GM04504 (cell line): ENCODE measurements at places on chromosomes 5 and 9.
A peak's percentile ranks its signal among the peaks of the same experiment; 100 is the strongest.

DNA sequence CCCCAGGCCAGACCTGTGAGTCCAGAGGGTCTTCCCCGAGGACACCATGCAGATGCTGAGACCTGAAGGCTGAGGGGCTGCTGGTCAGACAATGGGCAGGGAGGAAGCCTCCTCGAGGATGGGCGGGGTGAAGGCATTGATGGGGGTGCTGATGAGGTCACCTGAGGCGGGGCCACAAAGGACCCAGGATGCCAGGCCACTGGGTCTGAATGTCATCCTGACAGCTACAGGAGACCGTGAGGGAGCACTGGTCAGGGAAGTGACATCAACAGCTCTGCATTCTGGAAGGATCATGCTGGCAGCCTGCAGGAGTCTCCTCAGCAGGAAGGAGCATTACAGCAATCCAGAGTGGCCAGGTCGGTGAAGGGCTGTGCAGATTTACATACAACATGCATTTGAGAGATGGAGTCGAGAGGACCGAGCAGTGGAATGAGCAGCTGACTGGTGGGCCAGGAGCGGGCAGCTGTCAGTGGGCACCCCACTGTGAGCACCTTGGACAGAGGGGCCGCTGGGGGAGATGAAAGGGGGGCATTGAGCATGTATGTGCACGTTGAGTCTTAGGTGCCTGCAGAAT lies 77.7 kb upstream of the ADAMTS2 start:
- no peak for DNase-seq

DNA sequence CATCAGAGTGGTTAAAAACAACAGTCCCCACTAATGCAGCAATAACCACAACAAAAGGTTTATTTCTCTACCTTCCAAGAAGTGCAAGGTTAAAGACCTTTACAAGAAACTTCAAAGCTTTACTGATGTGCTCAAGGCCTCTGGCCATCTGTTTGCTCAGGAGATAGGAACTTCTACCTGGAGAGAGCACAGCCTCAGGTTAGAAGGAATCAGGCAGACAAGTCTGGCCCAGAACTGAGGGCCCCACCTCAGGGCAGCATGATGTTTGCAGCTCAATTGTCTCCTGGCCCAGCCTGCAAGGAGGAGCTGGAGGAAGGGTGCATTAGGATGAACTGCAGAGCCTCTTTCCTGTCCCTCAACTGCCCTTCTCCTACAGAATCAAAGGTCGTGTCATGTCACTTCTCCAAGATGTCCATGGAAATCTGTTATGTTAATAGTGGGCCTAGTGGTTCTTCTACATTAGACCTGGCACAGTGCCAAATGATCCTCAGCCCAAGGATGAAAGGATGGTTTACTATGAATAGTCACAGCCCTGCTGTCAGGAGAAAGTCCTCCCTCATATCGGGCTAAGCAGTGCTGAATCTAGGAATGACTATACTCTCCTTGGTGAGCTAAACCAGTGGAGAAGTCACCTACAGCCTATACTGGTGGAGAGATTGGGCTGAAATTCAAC lies 98.9 kb upstream of the NTRK2 start:
- no peak for DNase-seq

- no peak for DNase-seq
Observed at GRCh38 chr9:99107421-99107820, 2.5 kb downstream of the TGFBR1 start.

DNA sequence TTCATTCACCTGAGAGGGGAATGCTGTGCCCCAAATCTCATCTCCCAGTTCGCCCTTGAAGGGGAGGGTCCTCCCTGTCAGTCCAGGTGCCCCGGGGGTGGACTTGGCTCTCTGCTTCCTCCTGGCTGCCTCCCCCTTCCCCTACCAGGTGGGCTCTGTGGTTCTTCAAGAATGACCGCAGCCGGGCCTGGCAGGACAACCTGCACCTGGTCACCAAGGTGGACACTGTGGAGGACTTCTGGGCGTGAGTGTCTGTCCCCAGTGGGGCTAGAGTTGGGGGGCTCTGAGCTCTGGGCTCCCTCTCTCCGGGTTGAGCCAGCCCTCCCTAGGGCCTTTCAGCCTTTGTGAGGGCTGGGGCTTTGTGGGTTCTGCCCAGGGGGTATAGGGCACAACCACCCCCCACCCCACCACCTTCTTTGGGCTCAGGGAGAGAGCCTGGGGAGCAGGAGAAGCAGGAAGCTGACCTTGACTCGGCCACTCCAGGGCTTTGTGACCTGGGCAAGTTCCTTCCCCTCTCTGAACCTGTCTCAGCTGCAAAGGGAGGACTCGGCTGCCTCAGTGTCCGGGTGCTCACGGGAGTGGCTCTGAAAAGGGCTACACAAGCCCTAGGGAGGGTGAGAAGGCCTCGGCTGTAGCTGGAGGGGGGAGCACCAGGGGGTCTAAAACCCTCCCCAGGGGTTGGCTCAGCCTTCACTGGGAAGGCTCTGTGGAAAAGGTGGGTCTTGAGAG lies 3.6 kb upstream of the TSPAN17 start:
- no peak for DNase-seq

GRCh38 chr5:54159153-54159892 lies 151.1 kb downstream of the ARL15 start:
- DNase-seq, result no peak

GRCh38 chr5:142938266-142938880 lies 168.2 kb downstream of the ARHGAP26 start:
- no peak for DNase-seq

GRCh38 chr5:43854697-43855292 lies 251.8 kb downstream of the NNT start:
- DNase-seq, result no peak

DNA sequence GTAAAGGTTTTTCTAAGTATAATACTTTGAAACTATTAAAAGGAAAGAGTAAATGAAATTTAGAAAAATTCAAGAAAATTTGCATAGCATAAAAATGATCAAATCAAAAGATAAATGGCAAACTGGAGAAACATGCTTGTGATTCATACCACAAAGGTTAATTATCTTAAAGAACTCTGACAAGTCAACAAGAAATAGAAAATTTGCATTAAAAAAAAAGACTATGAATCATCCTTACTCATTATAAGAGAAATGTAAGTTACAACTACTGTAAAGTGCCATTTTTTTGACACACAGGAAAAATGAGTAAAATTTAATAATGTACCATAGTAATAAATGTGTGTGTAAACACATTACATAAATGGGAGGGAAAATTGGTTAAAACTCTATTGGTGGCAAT lies 624.4 kb upstream of the C9orf72 start:
- no peak for DNase-seq

DNA sequence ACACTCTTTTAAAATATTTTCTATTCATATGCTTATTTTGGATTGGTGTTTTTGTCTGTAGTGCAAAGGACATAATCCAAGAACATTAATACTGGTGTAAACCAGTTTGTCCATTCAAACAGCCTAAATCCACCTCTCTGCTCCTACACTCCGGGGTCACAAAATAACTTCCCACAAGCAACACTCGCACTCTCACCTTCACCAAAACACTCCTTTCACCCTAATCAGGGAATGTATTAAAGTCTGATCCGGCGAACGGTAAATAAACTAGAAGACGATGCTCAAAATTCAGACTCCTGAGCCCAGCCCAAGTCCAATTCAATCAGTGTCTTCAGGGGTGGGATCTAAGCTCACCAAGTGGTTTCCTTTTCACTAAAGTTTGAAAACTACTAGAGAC lies 649 bp downstream of the AP3B1 start:
- DNase-seq, result no peak

DNA sequence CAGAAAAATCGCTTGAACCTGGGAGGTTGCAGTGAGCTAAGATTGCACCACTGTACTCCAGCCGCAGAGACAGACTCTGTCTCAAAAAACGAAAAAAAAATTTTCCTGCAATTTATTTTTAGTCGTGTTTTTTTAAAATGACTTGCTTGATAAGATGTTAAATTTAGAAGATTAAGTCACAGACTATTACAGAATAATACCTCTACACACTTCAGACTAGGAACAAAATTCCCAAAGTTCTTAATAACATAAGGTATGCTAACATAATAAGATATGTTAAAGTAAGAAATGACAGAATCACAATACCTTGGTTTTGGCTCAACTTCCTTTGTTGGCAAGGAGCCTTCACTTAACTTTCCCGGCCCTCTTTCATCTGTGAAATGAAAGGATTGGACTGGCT lies 59.5 kb upstream of the NPR3 start:
- DNase-seq, result no peak

- DNase-seq, result no peak
Observed at GRCh38 chr5:76926329-76927105, 26.3 kb upstream of the CRHBP start.

GRCh38 chr9:98884849-98885248 lies 58.9 kb upstream of the COL15A1 start:
- no peak for DNase-seq

DNA sequence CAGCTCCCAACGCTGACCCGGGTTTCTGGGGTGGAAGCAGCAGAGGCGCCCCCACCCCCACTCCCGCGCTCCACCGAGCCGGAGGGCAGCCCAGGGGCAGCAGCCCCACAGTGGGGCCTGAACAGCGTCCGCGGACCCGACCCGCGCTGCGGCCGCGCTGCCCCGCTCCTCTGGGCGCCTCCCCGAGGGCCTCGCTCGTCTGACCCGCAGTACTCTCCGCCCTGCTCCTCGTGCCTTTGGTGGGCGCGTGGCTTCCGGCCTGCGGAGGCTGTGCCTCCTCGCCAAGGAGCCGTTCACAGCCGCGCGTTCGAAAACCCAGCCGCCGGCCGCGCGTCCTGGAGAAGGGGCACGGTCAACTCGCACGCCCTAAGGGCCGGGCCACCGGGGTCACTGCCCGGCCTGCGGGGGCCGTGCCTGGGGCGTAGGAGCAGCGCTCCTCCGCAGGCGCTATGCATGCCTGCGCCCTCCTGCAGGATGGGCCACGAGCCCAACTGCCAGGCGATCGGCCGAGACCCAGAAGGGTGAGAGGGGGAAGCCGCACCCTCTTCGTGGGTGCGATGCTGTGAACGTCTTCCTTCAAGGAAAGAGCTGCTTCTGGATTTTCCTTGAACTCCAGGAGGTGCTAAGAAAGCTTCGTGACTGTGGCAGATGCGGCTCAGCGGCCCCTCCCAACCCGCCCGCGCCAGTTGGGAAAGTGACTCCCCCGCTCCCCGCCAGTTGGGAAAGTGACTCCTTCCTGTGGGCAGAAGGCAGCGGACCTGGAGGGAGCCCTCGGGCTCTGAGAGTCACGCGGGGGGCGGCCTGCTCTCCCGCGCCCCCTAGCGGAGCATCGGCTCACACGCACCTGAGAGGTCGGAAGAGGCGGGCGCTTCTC lies 82.7 kb downstream of the HSD17B3 start:
- DNase-seq, result no peak

GRCh38 chr5:102767862-102768261 lies 12.8 kb downstream of the PAM start:
- DNase-seq, result no peak

DNA sequence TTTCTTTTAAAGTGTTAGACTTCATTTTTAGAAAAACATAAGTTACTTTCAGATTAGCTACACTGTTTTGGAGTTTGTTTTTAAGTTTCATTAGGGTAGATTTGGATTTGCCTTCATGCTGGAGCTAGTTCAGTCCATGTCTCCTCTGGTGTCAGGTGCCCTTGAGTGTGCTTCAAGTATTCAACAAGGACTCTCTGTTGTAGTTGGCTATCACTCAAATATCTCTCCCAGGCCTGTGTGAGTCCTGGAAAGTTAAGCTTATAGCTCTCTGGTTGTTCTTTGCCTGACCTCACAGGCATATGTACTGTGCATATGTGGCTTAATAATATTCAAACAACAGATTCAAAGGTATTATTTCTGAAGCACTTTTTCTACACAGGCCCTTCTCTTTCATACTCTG lies 45.4 kb downstream of the PTBP3 start:
- DNase-seq, result no peak

GRCh38 chr9:34995670-34996060 lies 6.1 kb downstream of the DNAJB5 start:
- no peak for DNase-seq

DNA sequence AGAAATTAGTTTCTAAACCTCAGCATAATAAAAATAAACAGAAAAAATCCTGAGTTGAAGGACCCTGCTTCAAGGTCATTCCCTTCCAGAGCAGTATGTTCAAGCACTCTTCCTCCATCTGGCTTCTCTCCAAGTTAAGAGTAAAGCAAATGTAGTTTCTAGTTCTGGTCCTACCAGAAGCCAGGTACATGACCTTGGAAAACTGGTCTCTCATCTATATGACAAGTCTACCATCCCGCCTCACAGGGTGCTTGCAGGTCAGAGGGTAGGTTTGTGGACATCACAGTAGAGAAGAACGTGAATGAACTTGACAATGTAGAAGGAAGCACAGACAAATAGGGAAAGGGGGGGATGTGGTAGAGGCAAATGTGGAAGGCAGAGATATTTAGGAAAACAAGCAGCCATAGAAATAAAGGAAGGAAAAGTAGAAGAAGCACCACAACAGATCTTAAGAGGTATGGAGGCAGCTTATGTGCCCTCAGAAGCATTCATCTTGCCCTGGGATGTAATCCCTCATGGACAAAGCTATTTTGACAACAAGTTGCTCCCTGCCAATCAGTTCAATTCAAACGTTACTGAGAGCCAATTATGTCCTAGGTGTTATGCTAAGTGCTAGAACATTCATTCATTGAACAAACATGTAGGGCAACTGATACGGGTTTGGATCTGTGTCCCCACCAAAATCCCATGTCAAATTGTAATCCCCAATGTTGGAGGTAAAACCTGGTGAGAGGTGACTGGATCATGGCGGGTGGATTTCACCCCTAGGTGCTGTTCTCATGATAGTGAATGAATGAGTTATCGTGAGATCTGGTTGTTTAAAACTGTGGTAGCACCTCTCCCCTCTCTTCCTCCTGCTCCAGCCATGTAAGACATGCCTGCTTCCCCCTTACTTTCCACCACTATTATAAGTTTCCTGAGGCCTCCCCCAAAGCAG lies 23.7 kb upstream of the CTNNAL1 start:
- DNase-seq, result no peak

GRCh38 chr9:95206143-95206542 lies 111.4 kb downstream of the FANCC start:
- peak; percentile 17 for DNase-seq

GRCh38 chr5:113230711-113231652 lies 203.8 kb downstream of the TSSK1B start:
- DNase-seq, result no peak

DNA sequence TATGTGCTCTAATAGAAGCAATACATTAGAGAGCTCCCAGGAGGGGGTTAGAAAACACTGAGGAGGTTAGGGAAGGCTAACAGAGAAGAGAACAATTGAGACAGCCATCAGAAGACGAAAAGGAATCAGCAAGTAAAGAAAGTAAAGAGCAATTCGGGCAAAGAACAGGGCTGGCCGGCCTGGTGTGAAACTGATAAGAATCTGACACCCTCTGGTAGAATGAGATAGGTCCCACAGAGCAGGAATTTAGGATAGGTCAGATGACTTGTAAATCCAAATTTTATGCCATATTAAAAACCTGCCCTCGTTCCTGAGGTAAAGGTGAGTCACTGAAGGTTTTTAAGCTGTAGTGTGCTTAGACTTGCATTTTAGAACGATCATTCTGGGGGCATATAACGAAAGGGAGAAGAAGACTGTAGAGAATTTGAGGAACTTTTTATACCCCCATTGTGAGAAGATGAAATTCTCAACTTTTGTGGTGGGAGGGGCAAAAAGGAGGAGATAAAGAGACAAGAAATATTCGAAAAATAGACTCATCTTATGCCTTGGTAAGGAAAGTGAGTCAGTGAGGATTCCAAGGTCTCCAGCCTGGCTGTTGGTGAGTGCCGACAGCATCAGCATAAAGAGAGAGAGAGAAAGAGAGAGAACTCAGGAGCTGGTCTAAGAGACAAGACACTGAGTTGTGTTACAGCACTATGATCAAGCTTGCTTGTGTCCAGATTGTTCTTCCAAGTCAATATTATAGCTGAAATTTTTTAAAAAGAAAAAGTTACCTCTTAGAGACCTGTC lies 51.3 kb downstream of the TMEM167A start:
- DNase-seq, result no peak
